ENCODE measurements at places on chromosomes 5 and 9.

- DNase-seq = no peak
Measured at GRCh38 chr9:70641631-70642030, 227.2 kb upstream of the KLF9 start.

GRCh38 chr5:140131967-140132409 is 6.3 kb downstream of the IGIP start:
- no peak for DNase-seq

- DNase-seq = no peak
Measured at GRCh38 chr5:146310540-146310939, 28.1 kb upstream of the POU4F3 start.

GRCh38 chr5:100694100-100694499 is 158.9 kb downstream of the FAM174A start:
- no peak for DNase-seq

DNA sequence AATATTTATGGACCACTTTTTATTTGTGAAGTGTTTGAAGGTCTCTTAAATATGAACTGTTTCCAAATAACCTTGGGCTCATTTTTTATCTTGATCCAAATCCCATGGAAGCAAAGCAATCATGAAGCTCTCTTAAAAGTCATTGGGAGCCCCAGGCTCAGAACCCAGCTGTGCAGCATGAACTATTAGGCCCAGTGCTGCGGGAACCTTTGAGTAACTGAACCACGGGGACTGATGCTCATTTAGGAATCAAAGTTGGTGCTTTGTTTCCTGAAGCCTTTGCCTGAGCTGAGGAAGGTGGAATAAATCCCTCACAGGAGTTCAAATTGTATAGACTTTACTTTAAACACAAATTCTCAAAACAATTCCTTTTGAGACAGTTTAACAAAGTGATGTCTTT is 27.8 kb downstream of the MAT2B start:
- DNase-seq = no peak

GRCh38 chr9:111198936-111199335 is 131.1 kb downstream of the OR2K2 start:
- no peak for DNase-seq

- no peak for DNase-seq
Measured at GRCh38 chr5:52995095-52995494, 5.9 kb downstream of the ITGA2 start.

DNA sequence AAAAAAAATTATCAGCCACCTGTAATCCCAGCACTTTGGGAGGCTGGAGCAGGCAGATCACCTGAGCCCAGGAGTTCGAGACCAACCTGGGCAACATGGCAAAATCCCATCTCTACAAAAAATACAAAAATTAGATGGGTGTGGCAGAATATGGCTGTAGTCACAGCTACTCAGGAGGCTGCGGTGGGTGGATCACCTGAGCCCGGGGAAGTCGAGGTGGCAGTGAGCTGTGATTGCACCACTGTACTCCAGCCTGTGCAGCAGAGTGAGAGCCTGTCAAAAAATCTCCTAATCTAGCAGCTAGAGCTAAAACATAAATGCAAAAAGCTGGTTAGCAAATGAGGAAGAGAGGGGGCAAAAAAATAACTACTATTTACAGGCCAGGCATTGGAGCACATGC is 12.0 kb downstream of the PSMB7 start:
- no peak for DNase-seq

DNA sequence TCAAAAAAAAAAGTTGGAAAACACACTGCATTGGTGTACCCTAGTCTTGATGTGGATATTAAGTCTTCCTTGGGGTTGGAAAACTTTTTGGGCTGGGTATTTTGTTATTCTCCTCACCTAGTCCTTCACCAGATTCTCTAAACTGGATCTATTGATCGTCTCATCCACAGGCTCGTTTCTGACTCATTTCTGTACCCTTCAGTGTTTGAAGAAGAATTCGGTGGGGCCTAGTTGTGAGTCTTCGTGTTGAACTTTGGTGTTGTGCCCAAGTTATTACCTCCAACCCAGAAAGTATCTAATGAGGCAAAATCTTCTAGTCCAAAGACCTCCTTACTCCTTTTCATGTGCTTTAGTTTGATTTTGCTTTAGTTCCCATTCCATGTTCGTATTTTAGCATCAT is 1.6 kb downstream of the NFX1 start:
- no peak for DNase-seq

GRCh38 chr9:118059484-118060278 is 355.5 kb downstream of the TLR4 start:
- no peak for DNase-seq

DNA sequence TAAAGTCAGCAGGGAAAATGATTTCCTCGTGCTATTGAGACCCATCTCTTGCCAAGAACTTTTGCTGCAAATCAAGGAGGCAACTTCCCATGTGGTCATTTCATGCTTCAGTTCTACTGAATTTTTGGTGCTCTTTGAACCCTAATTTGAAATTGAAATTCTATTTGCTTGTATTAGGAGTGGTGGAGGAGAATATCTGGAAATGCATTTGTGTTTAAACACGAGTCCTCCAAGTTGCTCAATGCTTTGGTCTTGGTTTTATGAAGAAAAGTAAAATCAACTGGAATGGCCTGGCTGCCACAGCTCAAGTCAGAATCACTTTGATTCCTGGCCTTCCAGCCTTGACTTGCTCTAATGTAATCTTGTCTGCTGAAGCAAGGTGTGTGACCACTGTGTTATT is 613.2 kb downstream of the TLE1 start:
- DNase-seq = no peak

GRCh38 chr5:43389679-43390329 is 22.4 kb downstream of the CCL28 start:
- DNase-seq = peak; percentile 6

DNA sequence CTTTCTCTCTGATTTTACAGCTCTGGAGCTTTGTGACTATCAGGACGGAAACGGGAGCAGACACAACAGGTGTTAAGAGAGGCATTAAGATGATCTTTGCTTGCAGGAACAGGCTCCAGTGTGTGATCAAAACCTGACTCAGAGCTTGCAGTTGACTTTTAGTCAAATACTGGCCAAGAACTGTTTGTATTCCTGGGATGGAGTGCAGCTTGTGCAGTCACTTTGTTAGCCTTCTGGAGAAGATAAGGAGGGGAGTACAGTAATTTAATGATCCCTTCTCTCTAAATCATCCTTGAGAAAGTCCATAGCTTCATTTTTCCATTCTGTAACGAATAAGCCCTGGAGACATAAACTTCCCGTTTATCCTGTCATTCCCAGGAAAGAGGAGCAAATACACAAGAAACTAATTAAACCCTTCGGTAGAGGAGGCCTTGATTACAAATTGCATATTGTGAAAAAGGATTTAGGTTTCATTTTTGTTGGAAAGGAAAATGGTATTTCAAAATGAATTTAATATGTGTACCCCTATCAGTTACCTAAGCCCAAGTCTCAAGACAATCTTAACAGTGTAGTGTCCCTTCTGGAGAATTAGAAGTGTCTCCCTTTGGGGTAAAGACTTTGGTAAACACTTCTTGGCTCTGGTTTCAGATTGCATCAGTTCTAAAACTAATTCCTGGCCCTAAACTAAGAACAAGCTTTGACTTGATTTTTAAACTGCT is 3.1 kb upstream of the STOM start:
- DNase-seq = no peak

- DNase-seq = no peak
Measured at GRCh38 chr9:128416014-128416413, 4.6 kb upstream of the CERCAM start.

DNA sequence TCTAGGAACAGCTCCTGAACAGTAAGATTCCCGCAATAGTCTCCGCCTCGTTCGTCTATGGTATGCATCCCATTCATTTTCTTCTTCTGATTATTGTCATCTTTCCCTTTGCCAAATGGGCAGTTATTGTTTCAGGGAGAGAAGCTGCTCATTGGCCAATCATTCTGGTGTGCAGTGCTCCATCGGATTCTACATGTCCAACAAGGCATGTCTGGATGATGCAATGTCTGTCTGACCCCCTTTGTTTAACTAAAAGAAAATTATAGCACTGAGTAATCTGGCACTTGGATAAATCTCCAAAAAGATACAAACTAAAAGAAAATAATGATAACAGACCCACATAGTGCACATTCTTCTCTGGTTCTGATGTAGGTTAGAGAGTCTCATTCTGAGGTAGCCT is 515.6 kb upstream of the DMAC1 start:
- no peak for DNase-seq

DNA sequence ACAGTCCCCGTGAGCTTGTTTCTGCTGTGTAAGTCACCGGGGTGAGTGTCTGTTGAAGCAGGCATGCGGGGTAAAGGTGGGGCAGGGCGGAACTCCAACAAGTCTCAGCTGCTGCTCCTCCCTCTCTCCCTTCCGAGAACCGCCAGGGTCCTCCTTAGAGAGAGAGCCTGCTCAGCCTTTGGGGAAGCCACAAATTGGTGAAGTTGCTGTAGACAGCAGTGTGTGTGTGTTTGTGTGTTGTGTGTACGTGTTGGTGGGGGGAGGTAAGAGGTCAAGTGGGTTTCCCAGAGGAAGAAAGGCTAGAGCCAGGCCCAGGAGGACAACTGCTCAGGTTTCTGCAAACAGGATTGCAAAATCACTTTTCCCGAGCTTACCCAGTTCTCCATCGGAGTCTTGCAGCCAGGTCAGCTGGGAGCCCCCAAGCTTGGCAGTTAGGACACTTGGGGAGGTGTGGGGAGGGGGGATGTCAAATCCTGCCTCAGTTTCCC is 38.9 kb upstream of the DAB2IP start:
- no peak for DNase-seq

GRCh38 chr9:107586493-107586892 is 96.9 kb upstream of the KLF4 start:
- DNase-seq = no peak

- DNase-seq = no peak
Measured at GRCh38 chr5:131322926-131323325, 59.1 kb downstream of the CDC42SE2 start.

GRCh38 chr5:38823503-38823902 is 22.3 kb upstream of the OSMR start:
- DNase-seq = no peak

DNA sequence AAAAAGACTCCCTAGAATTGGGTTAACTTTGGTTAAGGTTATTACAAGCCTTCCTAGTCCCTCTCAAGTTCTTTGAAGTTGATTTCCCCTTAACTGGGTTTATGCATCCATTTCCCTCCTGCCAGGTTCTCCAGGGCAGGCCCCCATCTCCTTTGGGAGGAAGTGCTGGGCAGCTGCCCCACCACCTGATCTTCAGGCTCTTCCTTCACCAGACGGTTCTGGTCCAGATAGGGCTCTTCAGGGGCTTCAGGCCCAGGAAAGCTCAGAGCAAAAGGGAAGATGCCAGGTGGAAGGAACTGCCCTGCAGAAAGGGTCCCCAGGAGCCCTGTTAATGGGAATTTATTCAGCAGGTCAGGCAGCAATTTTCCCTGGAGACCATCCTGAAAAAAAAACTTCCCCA is 2.1 kb downstream of the SMIM32 start:
- no peak for DNase-seq
